ENCODE measurements at places on chromosomes 12 and 14. TPM values are rescaled to one million over a fixed set of nuclear protein-coding genes. Genes with fewer than 3 reads are reported as not detected.

DNA sequence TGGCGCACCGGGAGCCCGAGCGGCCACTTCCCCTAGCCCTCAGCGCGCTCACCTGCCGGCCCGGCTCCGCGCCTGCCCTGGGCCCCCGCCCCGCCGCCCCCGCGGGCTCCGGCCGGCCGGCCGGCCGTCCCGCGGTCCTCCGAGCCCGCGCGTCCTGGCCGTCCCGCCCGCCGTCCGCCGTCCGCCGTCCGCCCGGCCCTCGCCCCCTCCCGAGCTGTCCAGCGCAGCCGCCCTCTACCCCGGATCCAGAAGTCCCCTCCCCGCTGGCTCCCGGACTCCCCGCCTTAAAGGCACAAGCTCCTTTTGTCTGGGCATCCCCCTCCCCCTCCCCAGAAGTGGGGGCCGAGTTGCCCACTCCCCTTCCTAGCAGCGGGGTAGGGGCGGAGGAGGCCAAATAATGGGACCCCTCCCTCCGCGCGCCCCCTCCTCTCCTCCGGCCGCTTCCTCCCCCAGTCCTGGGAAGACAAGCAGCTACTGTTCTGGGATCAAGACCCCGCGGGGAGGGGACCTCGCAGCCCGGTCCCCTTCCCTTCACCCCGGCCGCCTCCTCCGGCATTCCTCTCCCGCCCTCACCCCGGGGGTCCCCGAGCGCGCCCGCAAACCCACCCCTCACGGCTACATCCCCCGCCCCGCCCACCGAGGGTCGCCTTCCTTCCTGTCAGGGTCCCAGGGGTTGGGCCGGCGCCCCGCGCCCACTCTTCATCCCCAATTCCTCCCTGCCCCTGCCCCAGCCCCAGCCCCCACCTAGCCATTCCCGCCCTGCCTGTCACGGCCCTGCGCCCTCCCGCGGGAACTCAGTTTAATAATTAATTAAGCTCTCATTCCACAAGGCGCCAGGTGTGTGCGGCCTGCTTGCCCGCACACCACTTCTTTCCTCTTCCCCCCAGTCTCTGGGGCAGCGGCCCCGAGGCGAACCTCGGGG, at the start of gene ADCY6:
Gene ADCY6 (minus strand): TSS at position 236 of the 922 bp plus-strand sequence. CDS start 5,655 bp downstream, outside the sequence.
- peak within 1 kb of the TSS; percentile 94 for H3K4me3 ChIP-seq
- H3K36me3 ChIP-seq: no peaks in the 10 kb centered on the region
- DNase-seq: peak; percentile 82

- no peak for DNase-seq
- H3K27me3 ChIP-seq: no peaks in the 10 kb centered on the region
- no peaks in the 10 kb centered on the region for H3K36me3 ChIP-seq
- H3K27ac ChIP-seq: 0 out of 2 replicates have a peak overlapping the region, but pooled peaks have one; percentile 0
Observed at GRCh38 chr12:46549527-46550265, 177.1 kb upstream of the SLC38A2 start.

SLCO1B1 gene
- total RNA-seq: not detected

DNA sequence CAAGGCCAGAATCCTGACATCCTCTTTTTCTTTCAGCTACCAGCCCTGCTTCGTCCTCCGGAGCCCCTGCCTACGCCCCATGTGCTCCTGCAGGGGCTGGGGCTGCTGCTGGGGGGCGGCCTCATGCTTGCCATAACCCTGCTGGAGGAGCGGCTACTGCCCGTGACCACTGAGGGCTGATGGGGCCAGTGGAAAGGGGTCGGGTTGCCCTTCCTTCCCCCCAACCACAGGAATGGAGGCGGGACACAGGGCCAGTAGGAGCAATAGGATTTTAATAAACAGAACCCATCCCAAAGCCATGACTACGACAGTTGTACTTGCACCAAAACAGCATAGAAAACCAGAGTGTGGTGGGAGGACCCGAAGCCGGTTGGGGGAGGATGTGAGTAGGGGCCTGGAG, 7.7 kb downstream of the SLC39A5 start:
- DNase-seq: no peak
- peaks cover 14% of the 10 kb centered on the region for H3K36me3 ChIP-seq
- H3K4me3 ChIP-seq: no peak overlapping the region
- H3K27me3 ChIP-seq: no peaks in the 10 kb centered on the region

- H3K4me1 ChIP-seq: no peaks in the 10 kb centered on the region
- H3K27me3 ChIP-seq: no peaks in the 10 kb centered on the region
- H3K27ac ChIP-seq: no peak overlapping the region
- no peak overlapping the region for H3K4me3 ChIP-seq
- no peaks in the 10 kb centered on the region for H3K36me3 ChIP-seq
Observed at GRCh38 chr12:38664661-38665269, 240.6 kb downstream of the CPNE8 start.

DNA sequence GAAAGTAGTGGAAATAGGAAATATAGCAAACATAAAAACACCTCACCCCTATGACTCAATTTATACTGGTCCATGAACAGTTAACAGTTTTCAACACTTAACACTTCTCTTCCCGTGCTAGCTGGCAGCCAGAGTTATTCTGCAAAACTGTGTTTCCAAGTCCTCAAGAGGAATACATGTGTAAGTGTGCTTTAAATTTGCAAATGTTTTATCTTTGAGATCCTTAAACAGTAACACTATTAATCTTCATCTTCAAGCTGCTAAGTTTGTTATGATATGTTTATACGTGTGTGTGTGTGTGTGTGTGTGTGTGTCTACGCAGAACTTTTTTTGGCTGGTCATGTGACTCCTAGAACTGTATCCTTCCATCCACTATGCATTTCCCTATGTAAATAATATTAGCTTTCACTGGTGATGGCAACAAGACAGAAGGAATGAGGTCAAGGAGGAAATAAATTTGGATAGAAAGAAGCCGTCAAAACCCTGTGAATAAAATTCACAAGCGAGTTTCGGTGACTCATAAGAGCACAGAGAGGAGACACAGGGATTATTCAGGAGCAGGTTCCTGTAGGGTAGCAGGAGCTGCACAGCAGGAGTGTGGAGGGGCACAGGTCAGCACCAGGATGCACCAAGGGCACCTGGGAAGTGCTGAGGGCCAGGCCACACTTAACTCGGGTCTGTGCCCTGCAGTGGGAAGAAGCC, 105.9 kb upstream of the ETV6 start:
- no peaks in the 10 kb centered on the region for H3K36me3 ChIP-seq
- no peaks in the 10 kb centered on the region for H3K27me3 ChIP-seq
- no peaks in the 10 kb centered on the region for H3K4me1 ChIP-seq
- no peak overlapping the region for H3K27ac ChIP-seq
- H3K4me3 ChIP-seq: no peak overlapping the region
- no peak for DNase-seq

DNA sequence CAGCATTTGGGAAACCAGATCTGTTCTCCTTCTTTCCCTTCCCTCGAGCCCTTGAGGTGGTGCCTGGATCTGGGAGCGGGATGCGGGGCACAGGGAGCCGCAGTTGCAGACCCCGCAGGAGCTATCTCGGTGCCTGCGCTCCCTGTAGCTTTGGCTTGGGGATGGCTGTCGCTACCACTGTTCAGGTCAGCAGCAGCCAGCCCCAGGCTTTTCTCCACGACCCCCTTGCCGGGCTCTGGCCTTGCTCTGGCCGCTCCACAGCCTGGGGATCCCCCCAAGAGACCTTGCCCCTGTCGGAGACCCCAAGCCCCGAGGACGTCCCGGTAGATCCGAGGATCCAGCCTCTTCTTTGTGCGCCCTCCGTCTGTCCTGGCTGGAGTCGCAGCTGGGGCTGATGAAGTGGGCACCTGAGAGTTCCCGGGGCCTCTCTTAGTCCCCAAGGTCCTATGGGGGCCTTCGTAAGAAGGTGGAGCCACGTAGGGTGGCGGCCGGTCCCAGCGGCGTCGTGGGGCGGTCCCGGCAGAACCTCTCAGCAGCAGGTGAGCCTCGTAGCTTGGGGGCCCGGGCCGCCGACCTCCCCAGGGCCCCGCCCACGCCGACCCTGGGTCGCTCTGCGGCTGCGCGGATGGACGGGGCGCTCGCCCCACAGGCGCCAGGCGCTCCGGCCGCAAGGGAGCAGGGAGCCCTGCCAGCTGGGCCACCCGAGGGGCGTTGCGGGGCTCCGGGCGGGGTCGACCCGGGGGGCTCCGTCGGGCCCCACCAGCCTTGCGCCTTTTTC, 1.3 kb downstream of the DDN start:
- peaks cover 16% of the 10 kb centered on the region for H3K4me1 ChIP-seq
- H3K4me3 ChIP-seq: no peak overlapping the region
- no peak overlapping the region for H3K27ac ChIP-seq
- no peak for DNase-seq
- peaks cover 3% of the 10 kb centered on the region for H3K36me3 ChIP-seq
- no peaks in the 10 kb centered on the region for H3K27me3 ChIP-seq

DNA sequence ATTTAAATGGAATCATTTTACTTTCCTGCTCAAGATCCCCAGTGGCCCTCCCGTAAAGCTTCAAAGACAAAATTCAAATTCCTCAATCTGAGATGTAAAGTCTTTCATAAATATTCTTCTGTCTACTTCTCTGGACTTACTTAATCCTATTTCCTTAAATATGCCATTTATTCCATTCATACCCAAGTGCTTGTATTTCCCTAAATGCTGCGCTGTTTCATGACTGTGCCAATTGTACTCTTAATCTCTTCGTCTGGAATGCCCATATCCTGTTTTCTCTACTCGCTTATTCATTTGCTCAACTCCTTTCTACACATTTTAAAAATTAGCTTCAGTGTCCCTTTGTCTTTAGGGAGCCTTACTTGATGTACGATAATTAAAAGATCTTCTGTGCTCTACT, 280.1 kb downstream of the CPNE8 start:
- no peaks in the 10 kb centered on the region for H3K36me3 ChIP-seq
- no peak overlapping the region for H3K4me3 ChIP-seq
- DNase-seq: no peak
- H3K27ac ChIP-seq: no peak overlapping the region

GRCh38 chr12:93245543-93245942, 132.2 kb upstream of the NUDT4 start:
- DNase-seq: no peak
- H3K36me3 ChIP-seq: no peaks in the 10 kb centered on the region
- H3K4me1 ChIP-seq: peaks cover 23% of the 10 kb centered on the region
- H3K27me3 ChIP-seq: no peaks in the 10 kb centered on the region

KLHL33 gene
- total RNA-seq: not detected

CRACR2A gene
- total RNA-seq: 14.3 TPM

BCL2L2 gene
- 22.3 TPM for total RNA-seq

TMEM260 gene
- 14.6 TPM for total RNA-seq

DNA sequence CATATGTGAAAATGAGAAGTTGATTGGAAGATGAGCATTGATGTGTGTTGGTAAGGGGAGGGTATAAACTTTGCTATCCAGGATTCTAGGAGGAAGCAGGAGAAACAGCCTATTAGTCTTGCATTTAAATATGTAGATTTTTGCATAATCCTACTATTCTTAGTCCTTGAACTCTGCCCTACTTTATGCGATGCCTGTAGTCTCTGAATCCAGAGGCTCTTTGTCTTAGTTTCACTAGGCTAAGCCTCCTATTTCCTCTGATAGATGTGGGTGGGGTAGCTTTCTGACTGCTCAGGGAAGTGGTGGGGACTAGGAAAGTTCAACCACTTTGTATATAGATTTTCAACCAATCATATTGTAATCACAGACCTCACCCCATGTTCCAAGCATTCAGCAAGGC, 49.5 kb upstream of the KCNC2 start:
- DNase-seq: no peak
- H3K4me3 ChIP-seq: no peak overlapping the region
- H3K4me1 ChIP-seq: peaks cover 5% of the 10 kb centered on the region
- no peaks in the 10 kb centered on the region for H3K27me3 ChIP-seq
- no peaks in the 10 kb centered on the region for H3K36me3 ChIP-seq

DNA sequence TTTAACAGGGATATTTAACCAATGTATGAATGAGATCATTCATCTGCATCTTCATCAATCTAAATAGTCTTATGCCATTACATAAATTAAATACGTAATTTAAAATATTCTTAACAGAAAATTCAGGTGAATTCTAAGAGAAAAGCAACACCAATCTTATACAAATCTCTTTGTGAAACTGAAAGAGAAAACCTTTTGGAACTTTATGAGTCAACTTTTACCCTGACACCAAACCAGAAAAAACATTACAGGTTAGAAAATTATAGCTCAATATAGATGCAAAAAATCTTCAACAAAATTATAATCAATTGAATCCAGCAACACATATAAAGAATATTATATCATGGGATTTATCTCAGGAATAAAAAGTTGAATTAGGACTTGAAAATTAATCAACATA, 3.4 kb downstream of the GLIPR1L1 start:
- DNase-seq: no peak
- H3K4me1 ChIP-seq: no peaks in the 10 kb centered on the region
- H3K36me3 ChIP-seq: no peaks in the 10 kb centered on the region
- no peak overlapping the region for H3K27ac ChIP-seq
- H3K27me3 ChIP-seq: no peaks in the 10 kb centered on the region
- H3K4me3 ChIP-seq: no peak overlapping the region

CLEC4C gene
- not detected for total RNA-seq

ASCL1 gene
- not detected for total RNA-seq

DNA sequence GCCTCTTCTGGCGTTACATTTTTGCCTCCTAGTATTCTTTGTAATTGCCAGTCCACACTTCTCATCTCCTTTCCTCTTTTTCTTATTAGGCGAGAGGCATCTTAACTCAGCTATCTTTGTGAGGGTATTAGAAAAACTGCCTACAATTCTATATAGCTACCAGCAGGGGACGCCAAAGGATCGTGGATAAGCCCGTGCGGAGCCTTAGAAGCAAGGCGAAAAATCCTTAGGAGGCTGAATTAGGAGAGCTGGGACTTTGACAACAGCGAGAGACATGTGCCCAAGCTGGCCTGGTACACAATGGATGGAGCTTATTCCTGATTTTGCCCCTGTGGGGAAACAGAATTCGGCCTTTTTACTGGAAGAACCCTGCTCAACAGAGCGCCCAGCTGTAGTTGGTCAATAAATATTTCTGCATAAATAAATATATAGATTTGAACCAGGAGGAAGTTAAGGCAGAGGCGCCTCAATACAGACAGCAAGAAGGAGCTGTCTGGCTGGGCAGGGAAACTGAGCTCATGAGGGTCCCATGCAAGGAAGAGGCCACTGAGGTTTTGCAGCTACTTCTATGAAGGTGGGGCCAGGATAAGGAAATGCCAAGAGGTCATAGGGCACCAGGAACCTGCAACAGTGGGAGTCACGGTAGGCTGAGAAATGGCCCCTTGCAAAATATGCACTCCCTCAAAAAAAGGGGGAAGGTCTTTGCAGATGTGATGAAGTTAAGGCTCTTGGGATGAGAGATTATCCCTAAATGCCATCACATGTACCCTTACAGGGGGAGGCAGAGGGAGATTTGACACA, 14.6 kb upstream of the RBM19 start:
- H3K36me3 ChIP-seq: no peaks in the 10 kb centered on the region
- H3K27ac ChIP-seq: no peak overlapping the region
- H3K4me1 ChIP-seq: no peaks in the 10 kb centered on the region
- no peaks in the 10 kb centered on the region for H3K27me3 ChIP-seq
- peak; percentile 18 for DNase-seq
- no peak overlapping the region for H3K4me3 ChIP-seq

DNA sequence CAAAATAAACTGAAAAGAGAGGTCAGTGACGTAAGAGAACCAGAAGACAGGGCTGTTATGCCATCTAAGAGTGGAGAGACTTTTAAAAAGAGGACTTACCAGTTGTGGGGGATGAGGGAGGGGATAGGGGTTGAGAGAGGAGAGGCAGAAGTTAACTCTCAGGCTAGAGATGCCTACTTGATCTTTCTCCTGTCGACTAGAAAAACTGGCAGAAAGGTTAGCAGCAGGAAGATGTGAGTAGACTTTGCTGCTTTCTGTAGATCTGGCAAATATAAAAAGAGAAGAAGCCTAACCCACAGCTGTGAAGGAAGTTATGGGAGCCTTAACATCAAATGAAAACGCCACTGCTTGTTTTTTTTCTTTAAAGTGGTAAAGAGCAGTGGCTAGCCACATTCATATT, 10.7 kb downstream of the CREBL2 start:
- H3K4me1 ChIP-seq: no peaks in the 10 kb centered on the region
- H3K36me3 ChIP-seq: no peaks in the 10 kb centered on the region
- H3K27me3 ChIP-seq: no peaks in the 10 kb centered on the region
- H3K27ac ChIP-seq: no peak overlapping the region
- no peak overlapping the region for H3K4me3 ChIP-seq

All from SJCRH30 (cell line).